ENCODE measurements at places on chromosomes 12 and 14.

DNA sequence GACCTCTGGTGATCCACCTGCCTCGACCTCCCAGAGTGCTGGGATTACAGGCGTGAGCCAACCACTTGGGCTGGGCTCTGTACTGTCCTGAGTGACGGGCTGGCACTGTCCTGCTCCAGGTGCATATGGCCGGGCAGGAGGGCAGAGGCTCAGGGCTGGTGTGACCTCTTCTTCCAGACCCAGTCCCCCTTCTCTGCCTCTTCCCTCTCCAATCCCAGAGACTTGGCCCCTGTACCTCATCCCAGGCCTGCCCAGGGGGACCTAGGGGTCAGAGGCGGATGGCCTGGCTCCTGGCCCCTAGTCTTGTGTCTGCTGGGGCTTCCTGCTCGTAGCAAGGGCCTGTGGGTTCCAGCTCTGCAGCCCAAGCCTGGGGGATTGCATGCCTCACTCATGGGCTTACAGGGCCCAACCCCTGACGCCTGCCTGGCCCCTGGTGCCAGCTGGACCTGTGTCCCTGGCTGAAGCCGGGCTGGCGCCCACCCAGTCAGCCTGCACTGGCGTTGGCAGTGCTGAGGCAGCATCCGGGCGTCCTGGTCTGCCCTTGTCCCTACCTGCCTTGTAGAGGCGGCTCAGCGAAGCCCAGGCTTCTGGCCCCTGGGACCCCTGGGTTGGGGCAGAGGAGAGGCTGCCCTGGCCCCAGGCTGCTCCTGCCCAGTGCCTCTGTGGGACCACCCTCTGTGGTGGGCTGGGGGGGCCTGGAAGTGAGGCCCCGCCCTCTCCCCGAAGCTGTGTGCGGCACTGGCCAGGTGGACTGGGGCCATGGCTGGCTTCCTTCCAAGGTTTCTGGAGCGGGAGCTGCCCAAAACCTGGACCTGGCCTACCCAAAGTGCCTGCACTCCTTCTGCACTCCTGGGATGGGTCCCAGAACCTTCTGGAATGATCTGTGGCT, 4.3 kb downstream of the TEDC1 start:
- no peak for DNase-seq

DNA sequence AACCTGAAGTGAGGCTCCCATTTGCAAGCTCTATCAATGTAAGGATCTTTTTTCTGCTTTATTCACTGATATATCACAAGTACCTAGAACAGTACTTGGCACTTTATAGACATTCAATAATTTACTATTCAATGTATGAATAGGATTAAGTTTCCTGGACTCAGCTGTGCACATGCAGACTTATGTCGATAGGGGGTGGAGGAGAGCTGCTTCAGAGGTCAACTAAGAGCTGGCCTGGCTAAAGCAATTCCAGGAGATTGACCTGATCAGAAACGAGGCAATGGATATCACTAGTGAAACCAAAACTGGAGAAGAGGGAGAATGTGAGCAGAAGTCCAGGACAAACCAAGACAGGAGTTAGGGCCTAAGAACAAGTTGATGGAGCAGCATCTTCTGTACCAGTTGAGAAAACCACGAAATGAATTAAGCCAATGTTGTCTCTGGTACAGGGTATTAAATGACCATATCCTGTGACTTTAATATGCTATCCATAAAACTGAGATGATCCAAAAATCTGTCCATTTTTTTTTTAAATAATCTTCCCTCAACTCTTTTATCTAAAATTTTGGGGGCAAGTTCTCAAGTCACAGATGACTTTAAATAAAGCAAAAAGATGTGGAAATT, 169.2 kb downstream of the PIK3C2G start:
- DNase-seq = peak; percentile 59

- DNase-seq = peak; percentile 87
Measured at GRCh38 chr12:65952737-65953209, 128.5 kb downstream of the HMGA2 start.

GRCh38 chr12:78240827-78241226, 410.1 kb downstream of the NAV3 start:
- peak; percentile 9 for DNase-seq

DNA sequence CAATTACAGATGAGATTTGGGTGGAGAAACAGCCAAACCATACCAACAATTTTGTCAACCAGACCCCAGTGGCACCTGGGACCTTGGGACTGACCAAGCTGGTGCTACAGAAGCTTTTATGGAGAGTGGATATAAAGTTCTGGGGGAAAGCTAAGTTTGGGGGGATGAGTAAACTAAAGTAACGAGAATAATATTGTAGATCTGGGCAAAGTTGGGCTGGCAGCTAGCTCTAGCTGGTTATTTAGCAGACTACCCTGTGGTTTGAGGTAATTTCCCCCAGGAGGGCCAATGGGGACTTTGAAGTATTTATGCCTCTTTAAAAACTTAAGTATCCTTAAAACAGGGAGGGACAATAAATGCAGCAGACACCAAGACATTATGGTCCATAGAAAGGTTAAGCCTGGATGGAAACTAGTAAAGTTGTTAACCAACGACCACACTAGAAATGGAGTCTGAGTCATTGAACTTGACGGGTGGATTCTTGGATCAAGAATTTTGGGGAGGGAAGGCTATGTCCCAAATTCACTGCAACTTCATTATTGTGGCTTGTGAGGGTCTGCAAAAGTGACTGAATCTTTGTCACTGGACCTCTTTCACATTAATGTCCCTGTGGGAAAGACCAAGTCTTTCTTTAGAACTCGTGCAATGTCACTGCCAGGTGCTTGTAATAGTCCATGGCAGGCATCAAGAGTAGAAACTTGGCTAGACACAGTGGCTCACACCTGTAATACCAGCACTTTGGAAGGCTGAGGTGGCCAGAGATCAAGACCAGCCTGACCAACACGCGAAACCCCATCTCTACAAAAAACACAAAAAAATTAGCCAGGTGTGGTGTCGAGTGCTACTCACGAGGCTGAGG, 48.5 kb upstream of the OR5AU1 start:
- no peak for DNase-seq

DNA sequence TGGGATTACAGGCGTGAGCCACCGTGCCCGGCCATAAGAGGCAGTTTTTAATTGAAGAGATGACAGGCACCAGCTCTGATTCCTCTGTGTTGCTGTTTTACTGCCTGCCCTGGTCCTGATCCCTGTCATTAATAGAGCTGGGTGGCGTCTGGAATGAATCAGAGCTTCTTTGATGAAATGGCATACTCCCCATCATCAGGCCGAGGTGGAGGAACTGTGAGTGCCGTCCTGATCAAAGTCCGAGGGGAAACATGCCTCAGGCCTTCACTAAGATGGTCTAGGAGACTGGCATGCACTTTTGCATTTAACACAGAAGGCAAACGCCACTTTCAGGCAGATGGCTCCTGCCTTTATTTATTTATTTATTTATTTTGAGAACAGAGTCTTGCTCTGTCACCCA, 34.1 kb downstream of the IL31 start:
- DNase-seq = no peak

GRCh38 chr12:108570743-108571608, 8.6 kb downstream of the ISCU start:
- peak; percentile 38 for DNase-seq

DNA sequence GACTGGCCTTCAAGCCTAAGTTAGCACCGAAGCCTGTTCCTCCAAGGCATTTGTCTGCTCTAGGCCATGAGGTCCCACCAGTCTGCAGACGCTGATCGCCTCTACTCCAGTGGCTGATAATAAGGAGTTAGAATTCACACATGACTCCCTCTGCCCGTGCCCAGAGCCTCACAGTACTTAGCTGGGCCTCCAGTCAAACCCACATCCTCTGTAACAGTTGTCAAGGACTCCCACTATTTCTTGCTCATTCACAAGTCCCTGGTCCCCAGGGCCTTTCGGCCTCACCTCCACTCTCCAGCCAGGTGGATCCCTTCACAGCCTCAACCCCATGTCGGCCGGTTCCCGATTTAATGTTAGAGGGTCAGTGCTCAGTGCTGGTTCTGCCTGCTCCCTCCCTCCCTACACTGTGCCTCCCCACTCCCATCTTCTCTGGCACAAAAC, 6.3 kb upstream of the KRT5 start:
- no peak for DNase-seq

DNA sequence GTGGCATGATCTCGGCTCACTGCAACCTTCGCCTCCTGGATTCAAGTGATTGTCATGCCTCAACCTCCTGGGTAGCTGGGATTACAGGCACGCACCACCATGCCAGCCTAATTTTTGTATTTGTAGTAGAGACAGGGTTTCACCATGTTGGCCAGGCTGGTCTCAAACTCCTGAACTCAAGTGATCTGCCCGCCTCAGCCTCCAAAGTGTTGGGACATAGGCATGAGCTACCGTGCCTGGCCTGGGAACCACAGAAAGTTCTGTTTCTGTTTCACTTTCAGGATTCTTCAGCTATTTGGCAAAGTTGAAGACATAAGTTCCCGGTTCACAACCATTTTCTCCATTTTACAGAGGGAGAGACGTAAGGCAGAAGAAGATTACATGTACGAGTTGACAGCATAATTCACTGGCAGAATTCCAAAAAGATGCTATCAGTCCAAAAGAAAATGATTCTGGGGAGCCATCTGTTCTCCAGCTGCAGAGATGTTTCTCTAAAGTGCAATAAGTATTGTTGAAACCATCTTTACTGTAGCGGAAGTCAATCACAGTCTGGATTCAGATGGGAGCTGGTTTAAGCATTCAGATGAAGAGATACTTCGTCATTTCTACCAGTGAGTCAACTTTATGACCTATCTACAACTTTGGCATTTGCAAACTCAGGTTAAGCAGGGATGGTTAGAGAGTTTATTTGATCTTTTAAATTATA, 8.1 kb upstream of the RNF34 start:
- no peak for DNase-seq

GRCh38 chr12:76264611-76265012, 83.6 kb downstream of the BBS10 start:
- peak; percentile 76 for DNase-seq

DNA sequence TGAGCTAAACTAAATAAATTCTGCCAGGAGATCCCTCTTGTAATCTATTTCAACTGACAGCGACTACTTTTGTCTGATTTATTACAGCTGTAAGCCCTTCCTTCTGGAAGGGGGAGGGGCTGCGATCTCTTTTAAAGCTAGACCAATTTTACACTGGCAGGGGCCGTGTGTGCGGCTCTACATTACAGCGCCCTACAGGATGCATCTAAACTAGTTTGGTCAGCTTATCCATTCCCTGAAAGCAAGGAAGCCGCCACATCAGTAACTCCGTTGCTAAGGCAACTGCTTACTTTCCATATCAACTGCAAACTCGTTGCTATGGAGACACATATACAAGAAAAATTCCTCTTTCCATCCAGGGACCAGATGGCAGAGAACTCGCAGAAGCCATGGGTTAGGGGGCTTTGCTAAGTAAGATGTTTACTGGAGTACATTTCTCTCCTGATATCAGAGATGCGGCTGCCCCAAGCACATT, 17.4 kb downstream of the FOXN3 start:
- DNase-seq = peak; percentile 12

DNA sequence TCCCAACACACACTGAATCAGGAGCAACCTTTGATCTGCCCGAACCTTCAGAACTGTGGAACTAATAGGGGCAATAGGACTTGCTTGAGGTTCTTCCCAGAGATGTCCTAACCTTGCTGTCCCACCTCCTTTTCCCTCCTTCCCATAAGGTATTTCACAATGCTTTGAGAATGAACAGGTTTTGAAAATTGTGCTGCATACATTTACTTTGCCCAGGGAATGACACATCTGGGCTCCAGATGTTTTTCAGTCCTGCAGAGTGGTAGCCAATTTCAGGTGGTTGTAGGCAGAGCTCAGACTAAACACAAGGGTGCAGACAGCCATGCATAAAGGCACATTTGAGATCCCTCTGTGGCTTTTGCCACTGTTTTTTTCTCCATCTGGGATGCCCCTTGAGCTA, 206.7 kb upstream of the PWP1 start:
- peak; percentile 13 for DNase-seq

GRCh38 chr12:7021956-7022355, 3.7 kb upstream of the LPCAT3 start:
- peak; percentile 22 for DNase-seq

DNA sequence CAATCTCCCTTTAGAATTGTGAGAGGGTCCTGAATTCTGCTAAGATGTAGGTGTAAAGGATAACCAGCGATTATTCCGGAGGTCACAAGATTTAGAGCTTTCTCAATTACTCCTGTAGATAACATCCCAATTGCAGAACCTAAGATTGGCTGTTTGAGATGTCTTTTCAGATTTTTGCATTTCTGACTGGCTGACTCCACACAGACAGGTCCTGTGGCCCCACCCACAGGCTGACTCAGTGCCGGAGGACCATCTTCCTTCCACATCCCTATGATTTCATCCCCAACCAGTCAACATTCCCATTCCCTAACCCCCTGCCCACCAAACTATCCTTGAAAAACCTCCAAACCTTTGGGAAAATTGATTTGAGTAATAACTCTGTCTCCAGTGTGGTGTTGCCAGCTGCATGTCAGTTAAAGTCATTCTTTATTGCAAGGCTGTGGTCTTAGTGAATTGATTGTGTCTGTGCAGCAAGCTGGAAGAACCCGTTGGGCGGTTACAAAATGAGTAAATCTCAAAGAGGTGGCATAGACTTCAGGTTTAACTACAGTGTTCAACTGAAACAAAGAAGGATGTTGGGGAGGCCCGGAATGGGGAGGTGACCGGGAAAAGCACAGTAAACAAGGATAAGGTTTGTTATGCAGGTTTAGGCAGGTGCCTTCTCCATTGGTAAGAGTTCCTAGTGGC, 10.6 kb downstream of the FNTB start:
- peak; percentile 91 for DNase-seq

DNA sequence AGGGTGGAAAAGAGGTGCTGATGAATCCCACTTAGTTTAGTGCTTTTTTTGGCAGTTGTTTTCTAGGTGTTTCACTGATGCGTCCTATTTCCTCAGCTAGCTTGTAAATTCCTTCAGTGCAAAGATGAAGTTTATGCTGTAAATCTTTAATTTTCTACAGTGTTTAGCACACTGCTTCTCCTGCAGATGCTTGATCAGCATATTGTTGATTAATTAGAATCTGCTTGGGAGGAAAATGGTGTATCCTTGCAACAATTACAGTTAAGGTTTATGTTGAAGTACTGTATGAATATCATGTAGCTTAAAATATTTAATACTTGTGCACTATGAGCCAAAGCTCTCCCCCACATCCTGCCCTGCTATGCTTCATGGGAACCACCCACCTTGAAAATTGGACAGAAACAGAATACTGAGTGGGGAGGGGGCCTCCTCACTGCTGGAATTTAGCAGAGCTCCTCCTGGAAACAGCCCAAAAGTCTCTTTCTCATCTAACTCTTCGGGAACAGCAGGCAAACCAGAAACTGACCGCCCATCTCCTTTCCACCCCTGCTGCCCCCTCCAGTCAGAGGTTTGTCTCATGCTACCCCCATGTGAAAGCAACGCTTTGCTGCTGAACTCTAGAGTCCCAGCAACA, 20.3 kb upstream of the DHRS4 start:
- DNase-seq = no peak

Measured in epithelial cell of esophagus (primary cell).